RWPE2 (cell line): ENCODE measurements at places on chromosomes 3 and 15.

DNA sequence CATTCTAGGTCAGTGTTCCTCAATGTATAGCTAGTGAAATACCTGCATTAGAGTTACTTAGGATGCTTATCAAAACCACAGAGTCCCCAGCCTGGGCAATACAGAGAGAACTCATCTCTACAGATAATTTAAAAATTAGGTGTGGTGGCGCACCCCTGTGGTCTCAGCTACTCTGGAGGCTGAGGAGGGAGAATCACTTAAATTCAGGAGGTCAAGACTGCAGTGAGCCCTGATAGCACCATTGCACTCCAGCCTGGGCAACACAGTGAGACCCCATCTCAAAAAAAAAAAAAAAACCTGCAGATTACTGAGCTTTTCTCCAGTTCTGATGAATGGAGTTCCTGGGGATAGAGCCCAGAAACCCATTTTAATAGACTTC lies 10.1 kb upstream of the MINDY2 start:
- no peaks in the 10 kb centered on the region for H3K4me1 ChIP-seq
- H3K36me3 ChIP-seq: no peaks in the 10 kb centered on the region
- H3K4me3 ChIP-seq: no peak overlapping the region
- DNase-seq: no peak
- H3K27me3 ChIP-seq: no peaks in the 10 kb centered on the region

DNA sequence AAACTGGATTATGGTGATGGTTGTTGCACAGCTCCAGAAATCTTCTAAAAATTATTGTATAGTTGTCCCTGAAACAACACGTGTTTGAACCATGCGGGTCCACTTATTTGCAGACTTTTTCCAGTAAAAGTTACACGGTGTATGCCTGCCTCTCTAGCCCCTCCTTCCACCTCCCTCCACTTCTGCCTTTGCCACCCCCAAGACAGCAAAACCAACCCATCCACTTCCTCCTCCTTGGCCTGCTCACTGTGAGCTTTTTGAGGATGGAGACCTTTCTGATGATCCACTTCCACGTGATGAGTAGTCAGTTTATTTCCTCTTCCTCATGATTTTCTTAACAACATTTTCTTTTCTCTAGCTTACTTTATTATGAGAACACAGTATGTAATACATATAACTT lies 5.4 kb downstream of the CYFIP1 start:
- H3K27me3 ChIP-seq: no peaks in the 10 kb centered on the region
- H3K4me1 ChIP-seq: no peaks in the 10 kb centered on the region
- no peak overlapping the region for H3K27ac ChIP-seq
- no peak overlapping the region for H3K4me3 ChIP-seq
- no peak for DNase-seq

- no peak for DNase-seq
- H3K4me1 ChIP-seq: peaks cover 25% of the 10 kb centered on the region
- H3K27ac ChIP-seq: peak overlapping the region; percentile 48
- no peak overlapping the region for H3K4me3 ChIP-seq
- no peaks in the 10 kb centered on the region for H3K36me3 ChIP-seq
- H3K27me3 ChIP-seq: no peaks in the 10 kb centered on the region
Observed at GRCh38 chr3:30581982-30582381, 24.4 kb upstream of the TGFBR2 start.

- H3K36me3 ChIP-seq: 0 out of 2 replicates have a peak, but pooled peaks cover 2% of the 10 kb centered on the region
- no peak overlapping the region for H3K4me3 ChIP-seq
- no peak overlapping the region for H3K27ac ChIP-seq
- peaks cover 13% of the 10 kb centered on the region for H3K4me1 ChIP-seq
- no peaks in the 10 kb centered on the region for H3K27me3 ChIP-seq
Observed at GRCh38 chr3:79167651-79168416, 600.0 kb downstream of the ROBO1 start.

- no peaks in the 10 kb centered on the region for H3K27me3 ChIP-seq
- H3K4me3 ChIP-seq: no peak overlapping the region
- peaks cover 15% of the 10 kb centered on the region for H3K4me1 ChIP-seq
- H3K36me3 ChIP-seq: peaks cover 48% of the 10 kb centered on the region
- no peak for DNase-seq
- H3K27ac ChIP-seq: no peak overlapping the region
Observed at GRCh38 chr3:50274371-50275104, 4.3 kb upstream of the LSMEM2 start.

DNA sequence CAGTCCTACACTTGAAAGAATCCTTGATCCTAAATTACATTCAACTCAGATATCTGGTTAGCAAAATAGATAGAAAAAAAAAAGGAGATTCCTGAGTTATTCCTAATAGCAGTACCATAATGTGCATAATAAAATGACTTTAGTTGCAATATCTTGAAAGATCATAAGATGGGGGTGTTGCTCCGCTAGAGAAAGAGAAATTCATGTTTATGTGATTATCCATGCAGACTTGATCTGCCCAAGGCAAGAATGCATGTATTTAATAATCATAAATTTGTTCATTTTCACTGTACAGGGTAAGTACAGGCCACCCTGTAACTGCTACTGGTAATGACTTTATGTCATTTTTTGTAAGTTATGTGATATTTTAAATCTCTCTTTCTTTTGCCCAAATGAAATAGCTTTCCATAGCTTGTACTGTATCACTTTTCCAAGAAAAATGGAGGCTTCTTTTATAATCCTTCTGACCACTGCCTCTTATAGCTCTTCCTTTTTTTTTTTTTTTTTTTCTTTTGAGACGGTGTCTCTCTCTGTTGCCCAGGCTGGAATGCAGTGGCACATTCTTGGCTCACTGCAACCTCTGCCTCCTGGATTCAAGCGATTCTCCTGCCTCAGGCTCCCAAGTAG lies 84.6 kb downstream of the HCN4 start:
- H3K27ac ChIP-seq: no peak overlapping the region
- H3K36me3 ChIP-seq: no peaks in the 10 kb centered on the region
- DNase-seq: no peak
- H3K4me1 ChIP-seq: no peaks in the 10 kb centered on the region

DNA sequence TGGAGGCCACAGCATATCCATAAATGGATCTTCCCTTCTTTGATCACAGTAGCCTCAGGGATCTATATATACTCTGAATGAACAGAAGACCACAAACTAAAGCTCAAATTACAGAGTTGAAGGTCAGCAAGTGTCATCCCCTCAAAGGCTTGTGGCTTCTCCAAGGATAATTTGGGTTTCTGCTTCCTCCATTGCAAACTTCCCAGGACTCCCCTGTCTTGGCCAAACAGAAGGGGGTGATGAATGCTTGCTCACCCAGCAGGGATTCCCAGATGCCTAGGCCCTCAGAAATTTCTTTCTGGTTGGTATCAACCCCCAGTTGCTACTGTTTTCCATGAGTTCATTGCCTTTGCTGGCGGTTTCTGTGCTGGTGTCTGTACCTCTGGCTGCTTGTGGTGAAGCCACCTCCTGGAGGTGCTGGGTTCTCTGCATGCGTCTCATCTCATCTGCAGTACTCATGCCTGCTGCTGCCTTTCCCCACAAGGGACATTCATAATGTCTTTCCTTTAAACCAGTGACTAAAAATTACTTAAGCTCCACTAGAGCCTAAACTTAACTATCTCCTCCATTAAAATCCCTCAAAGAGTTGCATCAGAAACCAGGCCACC lies 17.7 kb downstream of the ENTPD3 start:
- DNase-seq: no peak
- H3K4me1 ChIP-seq: no peaks in the 10 kb centered on the region
- H3K4me3 ChIP-seq: no peak overlapping the region
- no peak overlapping the region for H3K27ac ChIP-seq
- H3K36me3 ChIP-seq: no peaks in the 10 kb centered on the region

- no peak overlapping the region for H3K27ac ChIP-seq
- DNase-seq: no peak
- H3K36me3 ChIP-seq: no peaks in the 10 kb centered on the region
- H3K27me3 ChIP-seq: peaks cover 2% of the 10 kb centered on the region
- no peak overlapping the region for H3K4me3 ChIP-seq
Observed at GRCh38 chr3:116994351-116994879, 284.8 kb downstream of the TUSC7 start.

DNA sequence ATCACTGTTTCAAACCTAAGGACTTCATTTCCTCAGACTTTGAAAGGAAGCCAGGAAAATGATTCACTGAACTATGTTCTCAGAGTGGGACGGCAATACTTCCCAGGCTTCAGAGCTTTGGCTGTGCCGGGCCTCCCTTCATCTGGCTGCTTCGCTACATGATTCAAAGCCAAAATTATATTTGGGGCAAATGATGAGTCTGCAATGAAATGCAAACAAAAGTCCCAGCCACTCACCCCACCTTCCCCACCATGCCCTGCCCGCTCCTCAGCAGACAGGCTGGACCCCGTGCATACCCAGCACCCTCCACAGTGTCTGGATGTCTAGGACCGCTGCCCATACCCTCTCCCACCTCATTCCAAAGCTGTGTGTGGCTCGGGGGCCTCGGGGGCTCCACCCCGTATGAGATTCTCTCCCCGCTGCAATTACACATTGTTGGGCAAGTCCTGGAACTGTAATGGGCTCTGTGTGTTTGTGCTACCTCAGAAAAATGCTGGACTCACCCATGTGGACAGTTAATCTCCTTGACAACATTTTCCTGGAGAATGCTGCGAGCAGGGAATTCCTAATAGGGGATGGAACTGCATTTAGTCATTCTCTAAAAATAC lies 32.2 kb downstream of the ATP10A start:
- no peaks in the 10 kb centered on the region for H3K27me3 ChIP-seq
- no peaks in the 10 kb centered on the region for H3K36me3 ChIP-seq
- peak overlapping the region; percentile 85 for H3K27ac ChIP-seq

GRCh38 chr15:62853841-62854225 lies 188.7 kb upstream of the TPM1 start:
- H3K4me1 ChIP-seq: peaks cover 30% of the 10 kb centered on the region
- no peak for DNase-seq
- no peaks in the 10 kb centered on the region for H3K27me3 ChIP-seq
- no peak overlapping the region for H3K27ac ChIP-seq
- no peaks in the 10 kb centered on the region for H3K36me3 ChIP-seq

- H3K27me3 ChIP-seq: no peaks in the 10 kb centered on the region
- DNase-seq: no peak
- H3K4me1 ChIP-seq: peaks cover 12% of the 10 kb centered on the region
- no peaks in the 10 kb centered on the region for H3K36me3 ChIP-seq
- peak overlapping the region; percentile 11 for H3K27ac ChIP-seq
Observed at GRCh38 chr3:111648991-111649579, 53.9 kb upstream of the ZBED2 start.

GRCh38 chr3:195853996-195854395 lies 42.3 kb upstream of the MUC4 start:
- no peak overlapping the region for H3K4me3 ChIP-seq
- H3K27me3 ChIP-seq: no peaks in the 10 kb centered on the region
- DNase-seq: no peak
- no peak overlapping the region for H3K27ac ChIP-seq
- no peaks in the 10 kb centered on the region for H3K4me1 ChIP-seq

DNA sequence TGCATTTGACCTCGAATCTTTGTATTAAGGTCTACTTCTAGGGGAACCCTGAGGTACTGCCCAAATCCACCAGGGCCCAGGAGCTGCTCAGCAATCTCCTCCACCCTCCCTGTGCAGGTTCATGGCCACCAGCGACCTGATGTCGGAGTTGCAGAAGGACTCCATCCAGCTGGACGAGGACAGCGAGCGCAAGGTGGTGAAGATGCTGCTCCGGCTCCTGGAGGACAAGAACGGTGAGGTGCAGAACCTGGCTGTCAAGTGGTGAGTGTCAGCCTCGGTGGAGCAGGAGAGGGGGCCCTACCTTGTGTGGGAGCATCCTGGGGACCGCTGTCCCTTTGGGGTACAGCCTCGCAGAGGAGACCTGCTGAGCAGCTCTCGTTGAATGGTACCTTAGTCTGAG lies 6.9 kb downstream of the CAND2 start:
- H3K27ac ChIP-seq: no peak overlapping the region
- no peaks in the 10 kb centered on the region for H3K4me1 ChIP-seq
- no peak overlapping the region for H3K4me3 ChIP-seq
- DNase-seq: no peak
- H3K36me3 ChIP-seq: no peaks in the 10 kb centered on the region

GRCh38 chr3:140736863-140737460 lies 59.1 kb downstream of the TRIM42 start:
- DNase-seq: no peak
- no peak overlapping the region for H3K4me3 ChIP-seq
- no peaks in the 10 kb centered on the region for H3K4me1 ChIP-seq
- no peaks in the 10 kb centered on the region for H3K27me3 ChIP-seq
- no peak overlapping the region for H3K27ac ChIP-seq
- H3K36me3 ChIP-seq: no peaks in the 10 kb centered on the region

- H3K4me3 ChIP-seq: no peak overlapping the region
- H3K36me3 ChIP-seq: no peaks in the 10 kb centered on the region
- H3K27me3 ChIP-seq: no peaks in the 10 kb centered on the region
- H3K27ac ChIP-seq: no peak overlapping the region
- no peaks in the 10 kb centered on the region for H3K4me1 ChIP-seq
- DNase-seq: no peak
Observed at GRCh38 chr15:101103598-101103997, 148.2 kb downstream of the CHSY1 start.

- no peak overlapping the region for H3K4me3 ChIP-seq
- no peaks in the 10 kb centered on the region for H3K27me3 ChIP-seq
- no peak overlapping the region for H3K27ac ChIP-seq
- peaks cover 19% of the 10 kb centered on the region for H3K36me3 ChIP-seq
- H3K4me1 ChIP-seq: no peaks in the 10 kb centered on the region
Observed at GRCh38 chr15:79837846-79838245, 59.0 kb downstream of the MTHFS start.

DNA sequence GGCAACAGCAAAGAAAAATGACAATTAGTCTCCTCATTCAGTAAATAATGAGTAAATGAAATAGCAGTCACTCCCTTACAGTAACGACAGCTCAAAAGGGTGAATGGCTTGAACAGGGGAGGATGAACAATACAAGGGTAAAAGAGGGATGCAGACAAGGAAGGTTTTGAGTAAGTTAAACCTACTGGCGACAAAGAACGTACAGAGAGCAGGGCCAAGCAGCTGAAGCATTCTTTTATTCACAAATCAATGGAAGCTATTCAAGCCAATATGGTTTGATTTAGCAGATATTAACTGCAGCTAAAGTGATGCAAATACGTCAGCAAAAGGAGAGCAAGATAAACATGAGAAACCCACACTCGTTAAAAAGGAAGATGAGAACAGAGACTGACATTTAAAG lies 90.7 kb upstream of the ICE2 start:
- no peaks in the 10 kb centered on the region for H3K4me1 ChIP-seq
- H3K4me3 ChIP-seq: no peak overlapping the region
- H3K36me3 ChIP-seq: no peaks in the 10 kb centered on the region
- no peak overlapping the region for H3K27ac ChIP-seq

GRCh38 chr3:66228707-66229106 lies 7.9 kb downstream of the SLC25A26 start:
- H3K4me3 ChIP-seq: no peak overlapping the region
- no peaks in the 10 kb centered on the region; the same call in 1 of the 2 replicates for H3K36me3 ChIP-seq
- H3K4me1 ChIP-seq: no peaks in the 10 kb centered on the region
- no peak overlapping the region for H3K27ac ChIP-seq

- no peaks in the 10 kb centered on the region for H3K4me1 ChIP-seq
- no peaks in the 10 kb centered on the region for H3K27me3 ChIP-seq
- H3K4me3 ChIP-seq: no peak overlapping the region
- no peak overlapping the region for H3K27ac ChIP-seq
- DNase-seq: no peak
Observed at GRCh38 chr3:43411429-43411828, 125.1 kb downstream of the SNRK start.
